Daoy (cell line): ENCODE measurements at places on chromosomes 1 and 21. TPM values are rescaled to one million over a fixed set of nuclear protein-coding genes. Genes with fewer than 3 reads are reported as not detected.

GRIK3 gene
- 0.17 TPM in 1 of 2 replicates, not detected in the other for total RNA-seq

PODN gene
- not detected in 2 replicates for total RNA-seq

CCDC185 gene
- total RNA-seq, result 0.06 and 0.11 TPM in 2 replicates

REN gene
- not detected in 2 replicates for total RNA-seq

CBR1 gene
- total RNA-seq, result 130 and 170 TPM in 2 replicates

MAP3K21 gene
- 2.7 and 3.2 TPM in 2 replicates for total RNA-seq

CENPF gene
- total RNA-seq, result 64.2 and 64.3 TPM in 2 replicates

FBLIM1 gene
- total RNA-seq, result 42.1 and 59.7 TPM in 2 replicates

HCRTR1 gene
- not detected in 2 replicates for total RNA-seq

MAP10 gene
- 6.5 and 8.9 TPM in 2 replicates for total RNA-seq

DNA sequence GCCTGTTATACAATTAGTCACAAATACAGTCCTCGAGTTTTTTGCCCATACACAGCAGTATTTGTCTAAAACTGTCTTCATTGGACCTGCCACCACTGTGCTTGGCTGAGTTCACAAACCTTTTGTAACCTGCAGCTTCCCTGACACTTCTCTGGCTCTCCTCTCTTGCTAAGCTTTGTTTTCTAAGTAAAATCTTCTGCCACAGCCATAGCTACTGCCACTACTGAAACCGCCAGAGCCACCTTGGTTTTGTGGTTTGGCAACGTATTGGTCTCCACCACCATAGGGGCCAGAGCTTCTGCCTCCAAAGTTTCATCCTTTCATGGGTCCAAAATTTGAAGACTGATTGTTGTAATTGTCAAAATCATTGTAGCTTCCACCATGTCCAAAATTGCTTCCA lies 668.2 kb upstream of the BRINP3 start:
- DNase-seq, result no peak

DNA sequence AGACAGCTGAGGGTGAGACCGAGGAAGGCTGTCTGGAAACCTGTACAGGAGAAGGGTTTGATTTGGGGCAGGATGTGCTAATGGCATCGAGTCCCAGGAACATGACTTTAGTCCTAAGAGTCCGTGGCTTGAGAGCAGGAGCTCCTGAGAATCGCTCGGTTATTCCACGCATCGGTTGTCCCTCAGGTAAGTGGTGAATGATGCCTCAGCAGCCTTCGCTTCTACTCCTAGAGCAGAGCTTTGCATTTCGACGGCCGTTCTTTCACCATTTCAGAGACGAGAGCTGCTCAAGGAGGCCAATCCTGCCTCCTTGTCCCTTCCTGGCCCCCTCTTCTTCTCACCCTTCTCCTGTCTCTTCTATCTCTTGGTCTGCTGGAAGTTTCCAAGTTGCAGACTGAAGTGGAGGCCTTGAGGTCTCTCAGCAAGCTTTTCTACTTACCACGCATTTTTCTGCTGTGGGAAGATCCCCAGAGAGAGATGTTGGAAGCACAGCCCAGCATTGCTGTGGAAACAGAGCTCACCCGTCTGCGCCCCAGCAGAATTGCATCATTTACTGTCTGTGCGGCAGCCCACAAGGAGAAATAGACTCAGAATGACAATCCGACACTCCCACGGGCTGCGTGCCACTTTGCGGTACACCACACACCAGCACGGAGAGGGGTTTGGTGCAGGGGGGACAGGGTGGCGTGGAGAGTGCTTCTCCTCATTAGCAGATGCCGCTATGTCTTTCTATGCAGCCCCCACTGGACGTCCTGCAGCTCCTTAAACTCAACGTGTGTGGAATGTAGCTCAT lies 270.7 kb upstream of the C1orf174 start:
- no peak for DNase-seq

GRCh38 chr1:178262120-178262500 lies 168.2 kb downstream of the RASAL2 start:
- peak; percentile 19 for DNase-seq

DNA sequence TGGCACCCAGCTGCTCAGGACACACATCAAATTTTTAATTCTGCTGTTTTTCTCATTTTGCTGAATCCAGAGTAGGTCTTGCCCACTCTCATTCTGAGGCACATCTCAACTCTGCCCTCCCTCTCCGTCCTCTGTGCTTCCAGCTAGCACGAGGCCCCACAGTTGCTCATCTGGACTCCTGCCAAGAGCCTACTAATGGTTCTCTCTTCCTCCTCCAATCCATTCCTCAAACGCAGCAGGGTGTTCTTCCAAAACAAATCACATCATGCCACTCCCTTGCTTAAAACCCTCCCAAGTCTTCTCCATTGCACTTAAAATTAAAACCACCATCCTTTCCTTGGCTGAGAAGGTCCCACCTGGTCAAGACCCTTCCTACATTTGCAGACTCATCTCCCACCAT lies 49.8 kb upstream of the SCAF4 start:
- peak; percentile 81 for DNase-seq

DNA sequence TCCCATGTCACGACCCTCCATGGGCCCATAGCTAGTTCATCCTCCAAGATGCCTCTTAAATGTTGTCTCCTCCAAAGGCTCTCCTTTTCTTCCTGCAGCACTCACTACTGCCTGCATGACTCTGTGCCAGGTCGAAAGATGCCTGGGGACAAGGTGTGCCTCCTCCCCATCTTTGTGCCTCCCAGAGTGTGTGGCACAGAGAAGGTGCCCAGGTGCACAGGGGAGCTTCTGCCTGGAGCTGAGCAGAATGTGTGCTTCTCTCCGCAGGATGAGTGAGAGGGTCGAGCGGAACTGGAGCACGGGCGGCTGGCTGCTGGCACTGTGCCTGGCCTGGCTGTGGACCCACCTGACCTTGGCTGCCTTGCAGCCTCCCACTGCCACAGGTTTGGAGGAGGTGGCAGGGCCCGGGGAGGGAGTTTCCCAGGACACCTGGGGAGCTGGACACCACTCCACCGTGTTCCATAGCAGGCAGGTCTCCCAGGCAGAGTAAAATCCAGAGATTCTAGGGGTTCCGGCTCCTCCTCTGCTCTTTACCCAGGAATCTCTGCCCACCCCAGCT lies 6.9 kb upstream of the PPM1J start:
- DNase-seq, result no peak

DNA sequence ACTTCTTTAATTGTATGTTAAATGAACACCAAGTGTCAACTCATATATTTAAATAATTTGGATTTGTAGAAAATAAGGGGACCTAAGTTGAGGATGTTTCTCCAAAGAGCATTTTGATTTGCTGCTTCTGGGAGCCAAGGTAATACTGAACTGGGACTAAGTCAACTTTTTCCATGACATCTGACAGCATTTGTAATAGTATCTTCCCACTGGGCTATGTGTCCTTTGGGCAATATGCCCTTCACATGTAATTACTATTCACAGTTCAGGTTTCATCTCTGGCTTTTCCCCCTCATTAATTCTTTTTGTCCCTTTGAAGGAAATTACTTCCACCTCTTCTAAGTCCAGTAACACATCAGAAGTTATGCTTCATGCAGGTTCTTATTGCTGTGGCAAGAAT lies 36.7 kb upstream of the HP1BP3 start:
- DNase-seq, result no peak

DNA sequence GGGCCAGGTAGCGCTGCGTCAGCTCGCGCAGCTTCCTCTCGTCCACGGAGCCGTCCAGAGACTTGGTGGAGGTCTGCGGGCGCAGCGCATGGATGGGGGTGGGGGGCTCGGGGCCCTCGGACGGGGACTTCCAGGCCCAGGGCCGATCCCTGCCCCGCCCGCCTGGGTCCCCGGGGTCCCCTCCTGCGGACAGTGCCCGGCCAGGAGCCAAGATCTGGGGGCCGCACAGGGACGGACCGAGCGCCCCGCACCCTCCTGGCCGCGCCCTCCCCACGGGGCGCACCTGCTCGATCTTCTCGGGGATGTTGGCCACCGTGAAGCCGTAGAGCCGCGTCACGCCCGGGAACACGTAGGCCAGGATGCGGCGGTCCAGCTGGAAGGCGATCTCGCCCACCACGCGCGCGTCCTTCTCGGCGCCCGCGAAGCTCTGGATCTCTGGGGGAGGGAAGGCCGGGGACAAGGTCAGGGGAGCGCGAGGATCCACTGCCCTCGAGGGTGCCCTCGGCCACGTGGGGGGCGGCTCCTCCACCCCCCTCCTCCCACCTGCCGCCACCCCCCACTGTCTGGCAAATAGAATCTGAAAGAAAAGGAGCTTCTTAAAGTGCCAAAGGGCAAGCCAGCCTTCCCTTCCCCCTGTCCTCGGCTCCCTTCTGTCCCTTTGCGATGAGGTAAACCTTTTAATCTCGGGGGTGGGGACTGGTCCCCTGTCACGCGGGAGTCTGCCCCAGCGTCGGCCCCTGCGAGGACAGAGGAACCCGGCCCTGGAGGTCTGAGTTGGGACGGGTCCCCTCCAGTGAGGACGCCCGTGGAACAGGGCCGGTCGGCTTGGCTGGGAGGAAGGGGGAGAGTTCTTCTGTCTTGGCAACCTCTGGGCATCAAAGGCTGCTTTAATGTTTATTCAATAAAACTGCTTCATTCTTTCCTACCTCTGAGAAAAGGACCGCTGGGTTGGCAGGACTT lies 6.5 kb upstream of the FTCD start:
- DNase-seq, result peak; percentile 4

- no peak for DNase-seq
Measured at GRCh38 chr1:151124763-151125403, 21.5 kb downstream of the SEMA6C start.

- peak; percentile 41 for DNase-seq
Measured at GRCh38 chr1:215056584-215056983, 26.0 kb upstream of the KCNK2 start.

DNA sequence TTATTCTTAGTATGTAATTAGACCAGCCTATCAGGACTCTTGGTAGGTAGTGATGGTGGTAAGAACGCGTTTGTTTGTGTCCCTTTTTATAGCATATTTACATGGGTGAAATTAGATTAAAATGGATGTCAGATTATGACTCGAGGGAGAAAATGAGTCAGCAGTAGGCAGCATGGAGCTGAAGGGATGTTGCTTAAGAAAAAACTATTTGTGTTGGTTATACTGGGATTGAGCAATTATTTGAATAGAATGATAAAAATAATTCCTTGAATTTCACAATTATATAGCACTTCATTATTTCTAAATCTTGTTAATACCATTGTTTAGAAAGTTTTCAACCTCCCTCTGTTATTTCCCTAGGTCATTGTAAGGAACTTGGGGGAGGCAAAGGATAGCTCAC lies 348.8 kb downstream of the RYR2 start:
- DNase-seq, result no peak

DNA sequence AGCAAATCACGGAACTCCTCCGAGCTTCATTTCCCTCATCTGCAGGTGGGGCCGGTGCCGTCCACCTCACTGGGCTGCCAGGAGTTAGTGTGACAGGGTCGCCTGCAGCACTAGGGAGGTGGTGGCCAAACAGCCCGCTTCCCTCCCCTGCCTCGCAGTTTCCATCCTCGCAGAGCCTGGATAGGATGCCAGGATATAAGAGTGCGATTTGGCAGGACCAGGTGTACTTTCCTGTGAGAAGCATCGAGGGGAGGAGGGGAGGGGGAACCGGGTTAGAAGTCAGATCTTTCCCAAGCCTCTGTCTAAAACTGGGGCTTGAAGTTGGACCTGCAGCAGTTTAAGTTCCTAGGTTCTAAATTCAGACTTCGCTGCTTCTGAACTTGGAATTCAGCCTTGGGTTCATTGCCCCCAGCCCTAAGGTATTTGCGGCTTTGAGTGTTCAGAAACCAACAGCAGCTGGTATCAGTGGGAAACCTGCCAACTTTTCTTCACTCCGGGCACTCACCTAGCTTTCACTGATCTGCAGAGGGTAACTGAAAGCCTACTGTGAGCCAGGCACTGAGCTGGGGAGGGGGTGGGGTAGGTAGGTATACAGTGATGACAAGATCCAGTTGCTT lies 1.7 kb upstream of the JUN start:
- peak; percentile 73 for DNase-seq

DNA sequence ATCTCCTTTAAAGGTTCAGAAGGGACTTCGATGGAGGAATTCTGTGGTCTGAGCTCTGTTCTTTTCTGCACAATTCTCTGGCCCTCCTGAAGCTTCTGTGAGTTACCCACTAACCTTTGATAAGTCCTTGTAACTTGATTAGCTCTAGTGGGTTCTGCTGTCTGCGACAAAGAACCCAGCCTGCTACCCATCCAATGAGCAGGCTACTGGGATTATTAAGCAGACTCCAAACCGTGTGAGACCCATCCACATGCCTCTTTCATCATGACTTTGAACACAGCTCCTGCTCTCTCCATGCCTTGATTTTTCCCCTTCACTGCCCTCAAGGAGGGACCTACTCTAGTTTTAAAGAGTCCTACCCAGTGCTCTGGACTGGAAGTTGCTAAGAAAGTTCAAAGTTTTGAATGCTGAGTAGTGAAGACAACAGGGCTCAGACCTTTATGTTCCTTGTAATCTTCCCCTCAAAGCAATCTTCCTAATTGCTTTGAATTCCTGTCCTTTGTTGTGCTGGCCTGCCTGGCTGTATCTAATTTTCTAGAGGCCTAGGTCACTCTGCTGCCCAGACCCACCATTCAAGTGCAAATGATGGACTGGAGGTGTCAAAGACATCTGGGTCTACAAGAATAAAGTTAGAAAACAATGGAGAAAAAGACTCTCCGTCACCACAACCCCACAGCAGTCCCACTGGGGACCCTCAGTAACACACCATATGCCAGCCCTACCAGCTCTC lies 146.9 kb downstream of the RHOU start:
- no peak for DNase-seq

DNA sequence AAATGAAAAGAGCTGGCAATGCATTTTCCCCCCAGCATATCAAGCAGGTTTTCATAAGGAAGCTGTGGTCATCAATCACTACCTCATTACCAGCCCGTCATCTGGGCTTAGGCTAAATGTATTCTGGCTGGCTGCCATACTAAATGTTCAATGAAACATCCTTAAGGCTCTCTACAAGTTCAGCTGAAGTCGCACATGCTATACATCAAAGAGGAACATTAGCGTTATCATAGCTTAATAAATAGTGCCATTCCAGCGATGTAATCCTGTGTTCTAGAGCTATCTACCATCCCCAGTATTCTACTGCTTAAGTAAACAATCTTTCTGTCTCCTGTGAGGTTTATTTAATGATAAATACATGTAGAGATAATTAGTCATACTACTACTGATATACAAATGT lies 288.8 kb downstream of the DPYD start:
- peak; percentile 74 for DNase-seq

GRCh38 chr1:111649648-111650047 lies 30.1 kb downstream of the RAP1A start:
- DNase-seq, result no peak

GRCh38 chr1:41447995-41448770 lies 36.3 kb downstream of the EDN2 start:
- no peak for DNase-seq

DNA sequence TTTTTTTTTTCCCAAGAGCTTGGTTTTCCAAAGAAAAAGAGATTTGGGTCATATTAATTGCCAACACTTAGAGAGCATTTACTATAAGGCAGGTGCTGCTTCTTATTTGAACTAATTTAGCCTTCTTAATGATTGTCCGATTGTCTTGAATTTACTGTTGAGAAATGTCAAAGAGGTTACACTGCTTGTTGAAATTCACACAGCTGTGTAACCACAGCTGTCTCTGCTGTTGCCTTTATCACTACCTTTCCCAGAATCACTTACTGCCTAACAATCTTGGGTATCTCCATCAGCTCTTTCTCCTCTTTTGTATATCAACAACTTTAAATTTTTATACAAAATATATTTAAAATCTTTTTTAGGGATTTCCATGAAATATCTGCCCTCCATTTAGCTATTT lies 115.6 kb downstream of the UCHL5 start:
- DNase-seq, result no peak

- DNase-seq, result peak; percentile 81
Measured at GRCh38 chr1:89724369-89725010, 91.6 kb downstream of the LRRC8C start.

GRCh38 chr1:19436716-19437476 lies 48.4 kb downstream of the CAPZB start:
- no peak for DNase-seq
